ENCODE measurements at places on chromosomes 1 and 21. TPM values are rescaled to one million over a fixed set of nuclear protein-coding genes. Genes with fewer than 3 reads are reported as not detected.

GRCh38 chr1:218315638-218316037, 29.5 kb upstream of the TGFB2 start:
- no peak overlapping the region for H3K27ac ChIP-seq
- H3K4me1 ChIP-seq, result no peaks in the 10 kb centered on the region
- H3K4me3 ChIP-seq, result no peak overlapping the region
- H3K36me3 ChIP-seq, result peaks cover 13% of the 10 kb centered on the region

- H3K36me3 ChIP-seq, result no peaks in the 10 kb centered on the region
- peaks cover 8% of the 10 kb centered on the region for H3K4me1 ChIP-seq
- no peak overlapping the region for H3K4me3 ChIP-seq
- no peaks in the 10 kb centered on the region for H3K27me3 ChIP-seq
Observed at GRCh38 chr21:14877581-14878228, 187.1 kb downstream of the NRIP1 start.

- peak overlapping the region; percentile 93 for H3K27ac ChIP-seq
- H3K36me3 ChIP-seq, result peaks cover 12% of the 10 kb centered on the region
- peaks cover 58% of the 10 kb centered on the region for H3K4me1 ChIP-seq
- DNase-seq, result no peak
- peak overlapping the region; percentile 68 for H3K4me3 ChIP-seq
- no peaks in the 10 kb centered on the region for H3K27me3 ChIP-seq
Observed at GRCh38 chr1:221809091-221810029, 67.5 kb upstream of the DUSP10 start.

VASH2 gene
- not detected for total RNA-seq

- H3K4me3 ChIP-seq, result no peak overlapping the region
- H3K27me3 ChIP-seq, result no peaks in the 10 kb centered on the region
- no peak for DNase-seq
- no peaks in the 10 kb centered on the region for H3K36me3 ChIP-seq
Observed at GRCh38 chr1:49036700-49037099, 260.0 kb upstream of the BEND5 start.

GRCh38 chr21:38227401-38227800, 29.4 kb upstream of the KCNJ15 start:
- no peak for DNase-seq
- no peaks in the 10 kb centered on the region for H3K4me1 ChIP-seq
- no peak overlapping the region for H3K27ac ChIP-seq
- no peaks in the 10 kb centered on the region for H3K27me3 ChIP-seq
- H3K4me3 ChIP-seq, result no peak overlapping the region

GRCh38 chr1:167763525-167764220, 41.9 kb downstream of the MPZL1 start:
- peaks cover 26% of the 10 kb centered on the region for H3K4me1 ChIP-seq
- DNase-seq, result no peak
- H3K36me3 ChIP-seq, result no peaks in the 10 kb centered on the region
- no peak overlapping the region for H3K27ac ChIP-seq
- no peak overlapping the region for H3K4me3 ChIP-seq

- no peaks in the 10 kb centered on the region for H3K36me3 ChIP-seq
- no peak for DNase-seq
- no peak overlapping the region for H3K27ac ChIP-seq
- H3K27me3 ChIP-seq, result peaks cover 17% of the 10 kb centered on the region
Observed at GRCh38 chr1:234583755-234584419, 26.1 kb downstream of the IRF2BP2 start.

DNA sequence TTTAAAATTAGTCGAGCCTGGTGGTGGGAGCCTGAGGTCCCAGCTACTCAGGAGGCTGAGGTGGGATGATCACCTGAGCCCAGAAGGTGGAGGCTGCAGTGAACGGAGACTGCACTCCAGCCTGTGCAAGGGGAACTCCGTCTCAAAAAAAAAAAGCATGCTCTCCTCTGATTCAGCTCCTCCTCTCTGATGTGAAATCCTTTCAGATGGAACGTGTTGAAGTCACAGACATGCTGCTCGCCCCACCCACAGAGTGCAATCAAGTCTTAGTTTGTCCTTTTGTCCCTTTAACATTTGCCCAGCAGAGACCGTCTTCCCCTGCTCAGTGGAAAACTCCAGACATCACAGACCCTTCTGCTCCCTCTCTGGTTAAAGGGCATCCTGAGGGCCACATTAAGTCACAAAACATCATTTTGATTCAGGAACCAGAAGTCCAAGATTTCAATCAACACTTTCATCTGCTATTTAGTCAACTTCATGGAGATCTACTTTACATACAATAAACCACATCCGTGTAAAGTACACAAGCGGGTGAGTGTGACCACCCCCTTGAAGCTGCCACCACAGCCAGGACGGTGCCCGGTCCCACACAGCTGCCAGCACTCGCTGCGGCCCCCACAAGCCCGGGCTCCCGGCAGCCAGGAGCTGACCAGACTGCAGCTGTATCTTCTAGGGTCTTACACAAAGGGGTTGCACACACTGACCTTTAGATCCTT, 18.9 kb upstream of the RNF223 start:
- H3K4me1 ChIP-seq, result no peaks in the 10 kb centered on the region

DNA sequence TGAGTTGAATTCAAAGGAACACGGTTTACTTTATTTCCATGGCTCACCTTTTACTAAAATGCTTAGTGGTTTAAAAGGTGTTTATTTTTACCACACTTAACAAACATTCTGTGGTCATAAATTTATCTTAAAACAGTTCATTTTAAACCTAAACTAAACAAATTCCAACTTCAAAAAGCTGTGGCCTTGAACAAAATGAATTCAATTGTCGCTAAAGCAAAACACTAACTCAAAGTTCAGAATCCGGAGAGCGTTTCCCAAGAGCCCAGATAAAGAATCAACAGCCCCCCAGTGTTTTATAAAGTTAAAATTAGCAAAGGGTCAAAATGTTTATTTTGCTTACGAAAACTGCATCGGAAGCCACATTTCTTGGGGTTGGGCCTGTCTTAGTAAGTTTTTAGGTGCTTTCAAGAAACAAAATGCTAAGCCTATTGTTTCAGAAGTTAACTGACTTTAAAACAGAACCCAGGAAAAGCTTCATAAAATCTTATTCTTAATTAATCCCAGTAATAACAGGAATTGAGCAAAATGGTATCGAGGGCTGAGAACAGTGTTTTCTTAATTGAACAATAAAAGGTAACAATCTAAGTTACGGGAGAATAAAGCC, 1.3 kb downstream of the PUM1 start:
- no peak for DNase-seq
- peak overlapping the region; percentile 92 for H3K4me3 ChIP-seq
- peaks cover 13% of the 10 kb centered on the region for H3K36me3 ChIP-seq
- peaks cover 25% of the 10 kb centered on the region for H3K4me1 ChIP-seq
- H3K27ac ChIP-seq, result peak overlapping the region; percentile 97

- DNase-seq, result no peak
- H3K4me3 ChIP-seq, result peak overlapping the region; percentile 48
- H3K27ac ChIP-seq, result peak overlapping the region; percentile 13
- H3K4me1 ChIP-seq, result peaks cover 55% of the 10 kb centered on the region
- no peaks in the 10 kb centered on the region for H3K27me3 ChIP-seq
Observed at GRCh38 chr1:165851034-165851658, 23.7 kb downstream of the UCK2 start.

NBPF26 gene
- 8.5 TPM for total RNA-seq

DNA sequence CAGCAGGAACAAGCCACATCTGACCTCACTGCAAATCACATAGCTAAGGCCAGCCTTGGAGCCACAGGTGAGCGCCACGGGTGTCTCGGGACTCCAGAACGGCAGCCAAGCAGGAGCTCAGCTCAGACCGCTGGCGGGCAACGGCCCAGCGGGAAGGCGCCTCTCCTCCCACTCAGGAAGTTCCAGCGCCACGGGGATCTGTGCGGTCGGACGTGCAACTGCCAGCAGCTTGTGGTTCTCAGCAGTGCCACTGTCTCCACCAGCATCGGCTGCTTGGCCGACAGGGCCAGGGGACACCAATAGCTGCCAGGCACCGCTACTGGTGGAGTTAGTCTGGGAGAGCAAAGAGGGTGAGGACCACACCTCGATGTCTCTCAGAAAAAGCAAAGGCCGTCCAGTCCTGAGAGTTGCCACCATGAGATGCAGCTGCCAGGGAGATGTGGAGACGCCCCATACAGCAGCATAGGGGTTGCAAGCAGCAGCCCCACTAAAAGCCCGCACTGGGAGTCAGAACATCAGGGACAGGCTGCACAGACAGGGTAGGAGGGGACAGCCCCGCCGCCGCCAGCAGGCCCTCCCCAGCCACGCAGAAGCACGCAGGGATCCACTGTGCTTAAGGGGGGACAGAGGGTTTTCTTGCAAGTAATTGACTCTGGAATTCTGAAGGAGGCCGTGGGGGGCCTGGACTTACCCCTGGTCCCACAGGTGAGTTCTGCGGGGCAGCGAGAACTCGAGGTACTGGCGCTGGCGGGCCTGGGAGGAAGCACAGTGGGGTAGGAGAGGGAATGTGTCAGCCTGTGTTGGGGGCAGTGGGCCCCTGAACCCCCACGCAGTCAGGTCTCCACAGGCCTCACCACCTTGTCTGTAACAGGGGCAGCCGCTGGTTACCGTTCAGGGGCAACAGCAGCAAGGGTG, 83.5 kb downstream of the NPHP4 start:
- no peaks in the 10 kb centered on the region for H3K36me3 ChIP-seq
- no peak overlapping the region for H3K4me3 ChIP-seq
- H3K4me1 ChIP-seq, result no peaks in the 10 kb centered on the region
- no peak for DNase-seq
- no peak overlapping the region for H3K27ac ChIP-seq

FCRL5 gene
- not detected for total RNA-seq

ZSWIM5 gene
- 1.4 TPM for total RNA-seq

- H3K4me1 ChIP-seq, result peaks cover 5% of the 10 kb centered on the region
- no peaks in the 10 kb centered on the region for H3K36me3 ChIP-seq
- no peak overlapping the region for H3K4me3 ChIP-seq
- H3K27me3 ChIP-seq, result no peaks in the 10 kb centered on the region
- no peak for DNase-seq
Observed at GRCh38 chr1:2314273-2314802, 77.0 kb downstream of the MORN1 start.

GRCh38 chr1:214029796-214030195, 42.0 kb downstream of the PROX1 start:
- H3K4me1 ChIP-seq, result no peaks in the 10 kb centered on the region
- no peak for DNase-seq
- H3K27ac ChIP-seq, result no peak overlapping the region
- H3K36me3 ChIP-seq, result no peaks in the 10 kb centered on the region
- no peak overlapping the region for H3K4me3 ChIP-seq

FCRL4 gene
- not detected for total RNA-seq

GRCh38 chr1:51341876-51342496, 11.6 kb upstream of the TTC39A start:
- no peak overlapping the region for H3K4me3 ChIP-seq
- DNase-seq, result no peak
- peaks cover 16% of the 10 kb centered on the region for H3K27me3 ChIP-seq
- H3K36me3 ChIP-seq, result no peaks in the 10 kb centered on the region

DNA sequence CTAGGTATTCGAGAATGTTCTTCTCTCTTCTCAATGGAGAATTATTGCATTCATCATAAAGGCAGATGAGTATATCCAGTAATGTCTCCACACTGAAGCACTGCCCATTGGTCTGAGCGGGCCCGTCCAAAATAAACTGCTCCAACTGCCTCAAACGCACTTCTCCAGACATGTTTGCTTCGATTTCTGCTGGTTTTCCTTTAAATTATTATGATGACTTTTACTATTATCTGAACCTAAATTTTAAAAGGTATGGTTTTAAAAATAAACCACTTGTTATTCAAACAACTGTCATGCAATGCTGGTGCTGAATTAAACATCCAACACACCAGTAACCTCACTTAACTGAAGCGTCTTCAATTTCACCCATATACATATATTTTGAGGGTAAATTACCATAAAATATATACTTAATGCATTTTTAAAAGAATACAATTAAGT, 1.3 kb downstream of the CDC42BPA start:
- peaks cover 21% of the 10 kb centered on the region for H3K27me3 ChIP-seq
- H3K36me3 ChIP-seq, result no peaks in the 10 kb centered on the region
- H3K4me1 ChIP-seq, result no peaks in the 10 kb centered on the region
- no peak for DNase-seq
- no peak overlapping the region for H3K27ac ChIP-seq
- peak overlapping the region; percentile 74 for H3K4me3 ChIP-seq

ZNF281 gene
- 29.8 TPM for total RNA-seq

DNA sequence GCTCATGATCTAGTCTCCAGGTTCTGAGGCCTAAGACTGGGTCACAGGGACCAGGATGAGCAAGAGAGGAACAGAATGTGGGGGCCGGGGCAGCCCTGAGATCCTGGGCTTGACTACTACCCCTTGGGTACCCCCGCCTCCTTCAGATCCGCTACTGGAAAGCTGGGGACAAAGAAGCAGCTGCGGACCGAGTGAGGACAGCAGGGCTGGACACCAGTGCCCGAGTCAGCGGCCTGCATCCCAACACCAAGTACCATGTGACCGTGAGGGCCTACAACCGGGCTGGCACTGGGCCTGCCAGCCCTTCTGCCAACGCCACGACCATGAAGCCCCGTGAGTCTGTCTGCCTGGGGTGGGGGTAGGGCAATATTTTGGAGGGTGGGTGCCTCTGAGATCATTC, 12.5 kb downstream of the TMEM81 start:
- no peaks in the 10 kb centered on the region for H3K27me3 ChIP-seq
- no peaks in the 10 kb centered on the region for H3K4me1 ChIP-seq
- DNase-seq, result no peak
- no peaks in the 10 kb centered on the region for H3K36me3 ChIP-seq
- H3K27ac ChIP-seq, result no peak overlapping the region

- DNase-seq, result no peak
- H3K36me3 ChIP-seq, result peaks cover 7% of the 10 kb centered on the region
- no peak overlapping the region for H3K4me3 ChIP-seq
- no peaks in the 10 kb centered on the region for H3K4me1 ChIP-seq
Observed at GRCh38 chr1:194829492-194829891, 1643.1 kb upstream of the B3GALT2 start.

DNA sequence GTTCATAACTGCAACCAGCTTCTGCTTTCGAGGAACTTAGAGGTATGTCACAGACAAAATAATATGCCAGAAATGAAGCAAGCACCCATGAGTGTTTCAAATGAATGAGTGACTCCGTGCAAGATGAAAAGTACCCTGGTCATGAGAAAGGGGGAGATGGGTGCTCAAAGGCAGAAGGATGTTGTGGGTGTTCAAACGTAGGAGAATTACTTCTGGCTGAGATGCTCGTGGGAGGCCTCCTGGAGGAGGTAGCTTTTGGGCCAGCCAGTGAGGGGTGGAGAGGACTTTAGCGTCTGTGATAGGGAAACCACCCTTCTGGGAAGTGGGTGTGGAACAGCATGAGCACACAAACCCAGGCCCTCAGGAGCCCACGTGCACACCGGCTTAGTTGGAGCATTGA, 113.8 kb downstream of the SYF2 start:
- H3K27me3 ChIP-seq, result peaks cover 9% of the 10 kb centered on the region
- H3K36me3 ChIP-seq, result no peaks in the 10 kb centered on the region
- H3K27ac ChIP-seq, result no peak overlapping the region
- H3K4me1 ChIP-seq, result peaks cover 12% of the 10 kb centered on the region

CELA2B gene
- total RNA-seq, result not detected

GRCh38 chr21:16993416-16994038, 519.3 kb upstream of the CXADR start:
- H3K4me3 ChIP-seq, result no peak overlapping the region
- H3K27me3 ChIP-seq, result no peaks in the 10 kb centered on the region
- no peak for DNase-seq
- H3K36me3 ChIP-seq, result peaks cover 6% of the 10 kb centered on the region
- H3K27ac ChIP-seq, result no peak overlapping the region

- no peaks in the 10 kb centered on the region for H3K36me3 ChIP-seq
- H3K27ac ChIP-seq, result no peak overlapping the region
- DNase-seq, result no peak
- H3K4me3 ChIP-seq, result no peak overlapping the region
Observed at GRCh38 chr1:210477328-210477924, 148.7 kb downstream of the HHAT start.

TCHH gene
- not detected for total RNA-seq
